ENCODE measurements at places on chromosomes 6 and 20.

DNA sequence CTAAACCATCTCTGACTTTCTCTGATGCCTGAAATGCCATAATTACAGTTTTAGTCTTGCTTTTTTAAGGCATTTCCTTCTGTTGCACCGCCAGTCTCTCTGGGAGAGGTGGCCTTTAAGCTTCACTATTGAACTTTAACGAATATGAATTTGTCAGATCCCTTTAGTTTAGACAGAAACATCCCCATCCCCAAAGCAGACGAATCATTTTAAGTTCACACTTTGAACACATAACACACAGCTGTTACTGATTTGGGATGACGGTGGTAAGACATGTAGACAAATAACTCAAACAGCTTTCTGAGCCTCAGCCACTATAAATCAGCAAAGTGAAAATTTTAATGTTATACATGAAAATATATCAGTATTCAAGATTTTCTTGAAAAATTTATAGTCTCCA, 7.2 kb upstream of the IPCEF1 start:
- DNase-seq: no peak

DNA sequence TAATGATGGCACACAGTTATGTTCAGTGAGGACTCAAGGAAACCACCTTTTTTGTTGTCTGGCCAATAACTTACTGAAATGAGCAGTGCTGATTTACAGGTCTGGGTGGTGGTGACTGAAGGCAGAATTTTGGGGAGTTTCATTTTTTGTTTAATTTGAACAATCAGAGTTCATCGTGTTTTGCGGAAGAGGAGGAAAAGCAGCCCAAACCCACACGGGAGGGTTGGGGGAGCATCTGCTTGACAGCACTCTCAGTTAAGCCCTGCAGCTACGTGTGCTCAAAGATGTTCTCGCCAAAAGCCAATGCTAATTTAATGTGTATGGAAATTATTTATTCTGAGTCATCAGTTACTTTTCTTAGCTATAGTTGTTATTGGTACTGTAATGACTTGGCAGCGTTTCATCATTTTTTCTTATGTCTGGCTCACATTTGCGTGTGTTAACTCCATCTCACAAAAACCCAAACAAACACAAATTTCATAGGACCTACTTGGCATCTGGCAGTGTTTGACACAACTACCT, 89.2 kb downstream of the UST start:
- DNase-seq: no peak

DNA sequence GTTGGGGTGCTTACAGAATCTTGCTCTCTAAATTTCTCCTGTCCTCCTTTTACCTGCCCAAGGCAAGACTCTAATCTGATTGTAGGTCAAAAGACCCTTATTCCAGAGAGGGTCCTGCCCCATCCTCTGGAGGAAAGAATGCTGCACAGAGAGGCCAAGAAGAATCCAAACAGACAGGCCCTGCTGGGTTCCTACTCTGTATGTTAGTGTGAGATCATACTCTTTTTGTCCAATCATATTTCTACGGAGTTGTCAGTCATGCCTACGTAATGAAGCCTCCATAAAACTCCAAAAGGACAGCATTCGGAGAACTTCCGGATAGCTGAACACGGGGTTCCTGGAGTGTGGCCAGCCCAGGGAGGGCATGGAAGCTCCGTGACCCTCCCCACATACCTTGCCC, 50.5 kb downstream of the VEGFA start:
- DNase-seq: no peak

GRCh38 chr20:48096212-48096875, 311.1 kb upstream of the SULF2 start:
- no peak for DNase-seq

DNA sequence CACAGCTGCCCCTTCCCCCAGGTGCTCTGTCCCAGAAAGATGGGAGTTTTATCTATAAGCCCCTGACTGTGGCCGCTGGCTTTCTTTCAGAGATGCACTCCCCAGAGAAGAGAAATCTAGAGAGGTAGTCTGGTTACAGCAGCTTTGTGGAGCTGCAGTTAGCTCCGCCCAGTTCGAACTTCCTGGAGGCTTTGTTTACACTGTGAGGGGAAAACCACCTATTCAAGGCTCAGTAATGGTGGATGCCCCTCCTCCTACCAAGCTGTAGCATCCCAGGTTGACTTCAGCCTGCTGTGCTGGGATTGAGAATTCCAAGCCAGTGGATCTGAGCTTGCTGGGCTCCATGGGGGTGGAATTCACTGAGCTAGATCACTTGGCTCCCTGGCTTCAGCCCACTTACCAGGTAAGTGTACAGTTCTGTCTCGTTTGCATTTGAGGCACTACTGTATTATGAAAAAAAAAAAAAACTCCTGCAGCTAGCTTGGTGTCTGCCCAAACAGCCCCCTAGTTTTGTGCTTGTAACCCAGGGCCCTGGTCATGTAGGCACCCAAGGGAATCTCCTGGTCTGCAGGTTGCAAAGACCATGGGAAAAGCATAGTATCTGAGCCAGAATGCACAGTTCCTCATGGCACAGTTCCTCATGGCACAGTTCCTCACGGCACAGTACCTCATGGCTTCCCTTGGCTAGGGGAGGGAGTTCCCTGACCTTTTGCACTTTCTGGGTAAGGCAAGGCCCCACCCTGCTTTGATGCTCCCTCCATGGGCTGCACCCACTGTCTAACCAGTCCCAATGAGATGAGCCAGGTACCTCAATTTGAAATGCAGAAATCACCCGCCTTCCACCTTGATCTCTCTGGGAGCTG, 275.0 kb downstream of the CENPW start:
- no peak for DNase-seq

DNA sequence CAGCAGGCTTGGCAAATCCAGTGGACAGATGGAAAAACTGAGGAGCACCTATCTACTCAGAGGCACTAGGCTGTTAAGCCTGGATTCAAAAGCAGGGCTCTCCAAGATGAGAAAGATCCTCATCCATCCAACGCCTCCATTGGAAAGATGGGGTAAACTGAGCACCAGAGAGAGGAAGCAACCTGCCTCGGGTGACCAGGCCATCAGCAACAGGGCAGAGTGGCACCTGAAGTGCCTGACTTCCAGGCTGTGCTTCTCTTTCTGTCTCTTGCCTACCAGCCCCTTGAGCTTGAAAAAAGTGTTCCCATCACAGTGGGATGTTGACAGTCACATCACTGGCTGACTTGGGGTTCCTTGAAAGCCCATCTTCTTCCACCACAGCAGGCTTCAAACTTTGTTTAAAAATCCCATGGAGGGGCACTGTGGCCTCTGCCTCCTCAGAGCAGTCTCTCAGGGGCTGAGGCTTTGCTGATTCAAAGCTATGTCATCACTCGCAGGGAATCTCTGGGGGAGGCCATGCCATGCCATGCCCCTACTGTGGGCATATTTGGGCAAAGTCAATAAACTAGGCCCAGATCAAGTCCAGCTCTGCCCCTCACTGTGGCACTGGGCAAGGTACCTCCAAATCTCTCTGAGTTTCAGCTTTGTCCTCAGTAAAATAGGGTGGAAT, 44.8 kb upstream of the TGM2 start:
- DNase-seq: no peak

- peak; percentile 96 for DNase-seq
Measured at GRCh38 chr20:62937268-62938104, 461 bp upstream of the GID8 start.

GRCh38 chr6:124200661-124201060, 397.0 kb downstream of the NKAIN2 start:
- DNase-seq: no peak

DNA sequence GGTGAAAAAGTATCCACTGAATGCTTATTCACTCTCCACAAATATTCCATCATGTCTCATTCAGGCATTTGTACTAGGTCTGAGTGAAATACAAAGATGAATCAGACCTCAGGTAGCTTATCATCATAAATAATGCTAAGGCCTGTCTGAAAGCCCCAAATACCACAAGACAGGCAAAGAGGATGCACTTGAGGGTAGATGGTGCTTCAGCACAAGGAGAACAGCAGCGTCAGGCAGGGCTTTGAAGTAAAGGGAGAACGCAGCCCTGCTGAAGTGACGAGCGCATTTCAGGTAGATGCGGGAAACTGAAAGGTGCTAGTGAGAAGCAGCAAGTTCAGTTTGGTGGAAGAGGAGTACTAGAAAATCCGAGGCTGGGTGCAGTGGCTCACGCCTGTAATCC, 38.7 kb downstream of the MAP3K5 start:
- DNase-seq: peak; percentile 85

- no peak for DNase-seq
Measured at GRCh38 chr20:24768201-24768636, 180.8 kb upstream of the CST7 start.

DNA sequence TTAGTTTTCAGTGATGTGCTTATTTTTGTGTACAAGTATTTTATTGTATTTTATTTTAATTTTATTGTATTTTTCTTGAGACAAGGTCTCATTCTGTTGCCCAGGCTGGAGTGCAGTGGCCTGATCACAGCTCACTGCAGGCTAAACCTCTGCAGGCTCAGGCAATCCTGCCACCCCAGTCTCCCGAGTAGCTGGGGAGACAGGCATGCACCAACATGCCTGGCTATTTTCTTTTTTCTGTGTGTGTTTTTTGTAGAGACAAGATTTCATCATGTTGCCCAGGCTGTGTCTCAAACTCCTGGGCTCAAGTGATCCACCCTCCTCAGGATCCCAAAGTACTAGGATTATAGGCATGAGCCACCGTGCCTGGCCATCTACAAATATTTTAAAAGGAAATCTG, 146.3 kb downstream of the MANEA start:
- DNase-seq: no peak

DNA sequence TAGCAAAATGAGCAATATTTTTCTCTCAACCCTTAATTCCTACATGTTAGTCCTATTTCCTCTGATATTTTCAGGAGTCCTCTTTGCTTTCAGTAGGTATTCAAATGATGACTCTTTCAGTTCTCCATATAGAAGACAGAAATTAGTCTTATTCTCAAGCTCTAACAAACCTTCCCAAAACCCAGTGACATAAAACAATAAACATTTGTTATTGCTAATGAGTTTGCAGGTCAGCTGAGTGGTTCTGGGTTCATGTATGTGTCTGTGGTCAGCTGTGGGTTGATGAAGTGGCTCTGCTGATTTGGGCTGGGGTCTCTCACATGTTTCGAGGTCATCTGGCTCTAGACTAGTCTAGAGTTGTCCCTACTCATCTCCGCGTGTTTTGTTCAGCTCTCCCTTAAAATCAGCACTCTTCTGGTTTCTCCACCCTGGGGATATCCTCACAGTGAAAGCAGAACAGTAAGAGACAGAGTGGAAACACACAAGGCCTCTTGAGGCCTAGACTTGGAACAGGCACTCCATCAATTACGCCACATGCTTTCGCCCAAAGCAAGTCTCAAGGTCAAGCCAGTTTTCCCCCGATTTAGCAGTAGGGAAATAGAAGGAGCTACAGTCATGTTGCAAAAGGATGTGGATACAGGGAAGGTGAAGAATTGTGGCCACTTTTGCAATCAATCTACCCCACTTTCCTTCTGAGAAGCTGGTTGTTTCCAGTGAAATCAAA, 273.0 kb downstream of the PLCB1 start:
- DNase-seq: no peak

- no peak for DNase-seq
Measured at GRCh38 chr6:146999766-147000165, 204.5 kb upstream of the STXBP5 start.

- DNase-seq: no peak
Measured at GRCh38 chr20:35907017-35907701, 47.1 kb downstream of the SCAND1 start.

- no peak for DNase-seq
Measured at GRCh38 chr6:17591287-17591686, 8.8 kb upstream of the FAM8A1 start.

GRCh38 chr6:93749930-93750329, 330.6 kb upstream of the EPHA7 start:
- no peak for DNase-seq

DNA sequence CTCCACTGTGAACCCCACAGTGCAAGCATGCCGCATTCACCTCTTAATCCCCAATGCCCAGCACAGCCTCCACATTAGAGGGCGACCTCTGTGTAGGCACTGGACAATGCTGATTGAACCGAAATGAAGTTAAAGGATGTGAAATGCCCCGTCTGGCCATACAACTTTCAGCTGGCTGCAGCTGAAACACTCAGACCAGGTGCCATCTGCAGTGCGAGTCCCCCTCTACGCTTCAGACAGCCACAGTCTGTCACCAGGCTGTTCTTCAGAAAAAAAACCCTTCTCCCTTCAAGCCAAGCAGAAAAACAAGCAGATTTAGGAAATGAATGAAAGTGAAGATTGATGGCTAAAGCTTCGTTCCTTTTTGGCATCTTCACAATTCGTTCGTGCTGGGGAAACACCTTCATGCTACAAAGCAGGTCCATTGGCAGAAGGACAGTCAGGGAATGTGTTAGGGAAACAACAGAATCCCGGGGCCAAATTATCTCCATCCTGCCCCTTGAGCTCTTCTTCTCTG, 44.7 kb downstream of the TNFAIP3 start:
- DNase-seq: no peak

DNA sequence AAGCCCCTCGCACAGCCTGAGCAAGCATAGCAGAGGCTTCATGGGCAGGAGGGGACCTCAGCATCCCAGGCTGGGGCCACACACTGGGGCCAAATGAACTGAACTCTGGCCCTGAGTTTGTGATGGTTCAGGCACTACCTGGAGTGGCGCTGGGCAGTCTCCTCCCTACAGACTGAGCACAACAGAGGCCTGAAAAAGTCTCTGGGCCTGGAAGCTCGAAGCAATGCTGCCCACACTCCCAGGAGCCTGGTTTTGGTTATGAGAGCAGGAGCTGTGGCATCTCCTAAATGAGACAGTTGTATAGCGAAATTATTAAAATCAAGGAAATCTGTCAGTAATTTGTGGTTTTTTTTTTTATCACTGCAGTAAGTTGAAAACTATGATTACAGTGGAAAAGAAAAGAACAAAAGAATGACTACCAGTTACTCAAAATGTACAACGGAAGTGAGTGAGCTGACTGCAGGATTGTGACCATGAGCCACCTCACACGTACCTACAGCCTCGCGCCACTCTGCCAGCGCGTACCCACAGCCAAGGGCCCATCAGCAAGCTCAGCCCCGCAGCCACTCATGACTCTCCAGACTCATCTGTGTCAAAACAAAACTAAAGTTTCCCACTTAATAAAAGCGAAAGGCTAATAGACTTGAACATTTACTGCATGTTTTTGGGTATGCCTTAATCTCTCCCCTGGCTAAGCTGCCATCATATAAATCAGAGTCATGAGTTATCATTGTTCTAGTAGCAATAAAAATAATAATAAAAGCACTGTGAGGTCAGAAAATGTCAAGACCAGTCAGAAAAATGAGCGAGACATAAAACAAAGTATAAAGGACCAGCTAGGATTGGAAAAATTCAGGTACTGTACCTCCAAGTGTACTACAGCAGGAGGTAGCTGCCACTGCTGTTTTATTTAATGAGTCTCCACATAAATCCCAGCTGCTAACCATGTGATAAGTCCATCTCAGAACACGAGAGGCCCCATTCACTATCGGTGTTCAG, 177.0 kb downstream of the FOXC1 start:
- DNase-seq: no peak

- no peak for DNase-seq
Measured at GRCh38 chr20:14582855-14583254, 245.4 kb upstream of the FLRT3 start.

GRCh38 chr6:36662827-36663256, 15.7 kb upstream of the CDKN1A start:
- no peak for DNase-seq
